ENCODE measurements at places on chromosomes 3 and 15. TPM values are rescaled to one million over a fixed set of nuclear protein-coding genes. Genes with fewer than 3 reads are reported as not detected.

DNA sequence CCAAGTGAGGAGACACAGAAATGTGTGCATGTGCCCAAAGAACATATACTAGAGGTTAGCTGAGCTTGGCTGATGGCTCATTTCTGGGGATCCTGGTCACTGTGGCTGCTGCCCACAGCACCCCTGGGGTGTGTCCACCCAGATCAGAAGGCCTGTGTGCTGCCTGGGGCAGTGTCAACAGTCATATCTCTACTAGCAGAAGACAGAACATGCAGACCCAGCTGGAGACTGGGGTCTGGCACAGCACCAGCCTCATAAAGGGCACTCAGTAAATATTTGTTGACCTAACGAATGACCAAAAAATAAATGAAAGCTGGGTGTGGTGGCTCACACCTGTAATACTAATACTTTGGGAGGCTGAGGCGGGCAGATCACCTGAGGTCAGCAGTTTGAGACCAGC is 16.4 kb downstream of the CHRNA3 start:
- H3K4me1 ChIP-seq = no peaks in the 10 kb centered on the region
- H3K4me3 ChIP-seq = no peak overlapping the region
- H3K27me3 ChIP-seq = no peaks in the 10 kb centered on the region
- H3K36me3 ChIP-seq = no peaks in the 10 kb centered on the region
- no peak overlapping the region for H3K27ac ChIP-seq

DNA sequence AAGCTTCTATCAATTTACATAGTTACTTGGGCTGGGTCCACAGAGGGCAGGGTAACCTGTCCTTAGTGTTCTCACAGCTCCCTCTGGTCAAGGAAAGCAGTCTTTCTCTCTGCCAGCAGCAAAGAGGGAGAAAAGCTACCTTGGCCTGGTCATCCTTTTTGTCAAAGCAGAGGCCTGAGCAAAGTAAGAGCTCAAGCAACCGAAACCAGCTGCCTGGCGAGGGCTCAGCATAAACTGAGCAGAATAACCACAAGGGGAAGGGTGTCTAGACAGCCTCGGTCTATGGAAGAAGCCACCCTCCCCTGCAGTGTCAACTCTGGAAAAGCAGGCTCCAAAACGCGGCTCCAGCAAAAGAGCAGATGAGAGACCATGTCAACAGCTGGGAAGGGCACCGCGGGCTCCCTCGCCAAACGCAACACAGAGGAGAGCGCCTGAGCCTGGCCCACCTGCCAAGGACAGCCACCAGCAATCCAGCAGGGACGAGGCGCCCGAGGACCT is 17.4 kb downstream of the LRIG1 start:
- H3K27me3 ChIP-seq = no peaks in the 10 kb centered on the region
- peaks cover 99% of the 10 kb centered on the region for H3K4me1 ChIP-seq
- peak overlapping the region; percentile 53 for H3K4me3 ChIP-seq

- H3K4me3 ChIP-seq = no peak overlapping the region
- no peaks in the 10 kb centered on the region for H3K27me3 ChIP-seq
- H3K27ac ChIP-seq = no peak overlapping the region
- no peak for DNase-seq
- H3K4me1 ChIP-seq = peaks cover 6% of the 10 kb centered on the region
- no peaks in the 10 kb centered on the region for H3K36me3 ChIP-seq
Measured at GRCh38 chr3:152828075-152828840, 6.7 kb upstream of the P2RY1 start.

WDR93 gene
- not detected for total RNA-seq

DNA sequence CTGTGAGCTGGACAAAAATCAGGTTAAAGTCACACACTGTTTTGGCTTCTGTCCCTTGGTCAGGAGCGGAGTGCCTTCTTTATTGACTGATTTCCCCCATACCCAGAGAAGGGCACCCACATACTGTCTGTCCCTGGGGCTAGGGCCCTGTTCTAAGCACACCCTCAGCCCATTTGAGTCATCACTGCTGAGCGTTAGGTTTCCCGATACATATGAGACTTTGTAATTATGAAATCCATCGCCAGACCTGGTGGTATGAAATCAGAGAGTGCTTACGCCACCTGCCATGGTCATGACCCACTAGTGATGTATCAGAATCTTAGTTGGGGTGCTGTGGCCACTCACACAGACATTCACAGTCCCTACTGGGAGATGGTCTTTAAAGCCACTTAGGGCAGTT is 96.8 kb downstream of the CHDH start:
- no peak overlapping the region for H3K27ac ChIP-seq
- no peaks in the 10 kb centered on the region for H3K36me3 ChIP-seq
- no peaks in the 10 kb centered on the region for H3K4me1 ChIP-seq
- H3K4me3 ChIP-seq = no peak overlapping the region
- DNase-seq = no peak

DNA sequence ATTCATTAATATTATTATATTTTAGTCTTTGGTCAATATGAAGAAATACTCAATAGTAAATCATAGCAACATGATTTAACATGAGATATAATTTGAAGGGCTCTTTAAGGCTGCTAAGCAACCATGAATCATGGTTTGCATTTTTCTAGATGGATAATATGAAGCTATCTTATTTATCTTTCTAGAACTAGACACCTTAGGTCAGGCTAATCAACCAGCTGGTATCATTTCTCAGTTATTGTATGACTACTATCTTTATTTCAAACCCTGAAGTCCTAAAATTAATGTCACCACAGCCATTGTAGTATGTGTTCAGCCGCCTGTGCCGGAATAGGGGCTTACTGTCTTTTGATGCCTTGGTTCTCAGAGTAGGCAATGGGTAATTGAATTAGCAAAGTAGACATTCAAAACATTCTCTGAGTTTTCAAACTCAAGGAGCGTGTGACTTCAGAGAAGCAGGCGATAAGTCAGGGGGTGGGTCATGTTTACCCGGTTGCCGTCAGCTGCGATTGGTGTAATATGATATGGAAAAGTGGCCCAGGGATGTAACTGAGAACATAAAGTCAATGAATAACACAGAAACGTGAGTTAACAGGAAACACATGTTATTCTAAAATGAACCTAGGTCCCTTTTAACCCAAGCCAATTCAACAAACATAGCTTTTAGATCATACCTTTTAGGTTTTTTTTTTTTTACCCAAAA is 93.4 kb upstream of the CTDSPL start:
- no peak overlapping the region for H3K4me3 ChIP-seq
- no peaks in the 10 kb centered on the region for H3K27me3 ChIP-seq
- no peak for DNase-seq

DNA sequence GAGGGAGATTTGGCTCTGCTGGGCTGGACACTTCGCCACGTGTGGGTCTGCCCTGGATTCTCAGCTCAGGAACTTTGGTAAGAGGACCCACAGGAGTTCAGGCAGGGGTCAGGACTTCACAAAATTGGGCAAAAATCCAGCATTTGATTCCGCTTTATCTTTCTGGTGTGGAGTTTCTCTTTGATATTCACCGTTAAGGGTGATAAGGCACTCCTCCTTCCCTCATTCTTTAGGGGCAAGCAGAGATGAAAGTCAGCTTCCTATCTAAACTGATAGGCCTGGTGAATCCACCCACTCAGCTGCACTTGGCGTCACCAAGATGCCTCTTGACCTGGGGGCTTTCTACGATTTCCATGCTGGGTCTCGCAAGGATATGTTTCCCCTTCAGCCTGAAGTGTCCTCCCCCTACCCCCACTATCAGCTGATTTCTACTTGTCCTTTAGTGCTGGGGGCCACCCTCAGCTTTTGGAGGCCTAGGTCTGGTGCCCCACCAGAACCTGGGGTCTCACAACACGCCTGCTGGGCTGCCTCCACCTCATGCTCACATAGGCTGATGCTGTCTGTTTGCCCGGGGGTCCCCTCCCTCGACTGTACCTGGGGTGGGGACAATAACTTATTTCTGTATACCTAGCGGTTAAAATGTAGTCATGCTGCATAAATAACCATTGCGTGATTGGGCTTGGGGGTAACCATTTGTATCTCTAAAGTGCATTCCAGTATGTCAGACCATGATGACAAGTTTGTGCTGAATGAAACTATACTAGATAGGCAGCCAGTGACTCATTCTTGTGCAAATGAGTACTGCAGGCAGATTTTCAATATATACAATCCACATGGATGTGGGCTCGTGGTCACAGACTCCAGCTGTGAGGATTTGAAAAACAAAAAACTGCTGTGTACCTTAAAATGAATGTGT is 248.3 kb downstream of the ADAMTS17 start:
- no peaks in the 10 kb centered on the region for H3K4me1 ChIP-seq
- H3K27me3 ChIP-seq = no peaks in the 10 kb centered on the region
- DNase-seq = no peak
- no peaks in the 10 kb centered on the region for H3K36me3 ChIP-seq
- H3K27ac ChIP-seq = no peak overlapping the region

DNA sequence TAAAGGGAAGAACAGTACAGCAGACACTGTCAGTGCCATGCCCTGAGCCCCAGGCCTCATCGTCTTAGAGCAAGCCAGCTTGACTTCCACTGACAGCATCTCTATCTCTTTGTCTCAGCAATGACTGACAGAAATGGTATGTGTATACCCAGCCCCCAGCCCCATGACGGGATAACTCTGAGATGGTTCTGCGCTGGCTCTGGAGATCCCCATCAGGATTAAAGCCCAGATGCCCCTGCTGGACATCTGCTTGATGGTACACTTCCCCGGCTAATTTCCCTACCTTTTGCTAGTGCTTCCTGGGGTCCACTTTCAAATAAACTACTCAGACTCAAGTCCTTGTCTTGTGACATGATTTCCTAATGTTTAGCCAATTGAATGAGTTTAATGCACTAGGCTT is 7.6 kb downstream of the NMNAT3 start:
- H3K4me1 ChIP-seq = no peaks in the 10 kb centered on the region
- DNase-seq = no peak

- no peaks in the 10 kb centered on the region for H3K27me3 ChIP-seq
- no peak overlapping the region for H3K4me3 ChIP-seq
Measured at GRCh38 chr3:59609657-59610348, 560.0 kb upstream of the CFAP20DC start.

DNA sequence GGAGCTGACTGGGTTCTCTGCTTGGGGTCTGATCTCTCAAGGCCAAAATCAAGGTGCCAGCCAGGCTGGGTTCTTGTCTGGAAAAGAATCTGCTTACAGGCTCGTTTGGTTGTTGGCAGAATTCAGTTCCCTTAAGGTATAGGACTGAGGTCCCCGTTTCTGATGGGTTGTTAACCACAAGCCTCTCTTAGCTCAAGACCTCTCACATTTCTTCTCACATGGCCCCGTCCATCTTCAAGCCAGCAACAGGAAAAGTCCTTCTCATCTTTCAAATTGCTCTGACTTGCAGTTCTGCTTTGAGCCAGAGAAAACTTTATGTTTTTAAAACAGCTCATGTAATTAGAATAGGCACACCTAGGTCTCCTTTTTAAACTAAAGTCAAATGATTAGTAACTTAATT is 20.4 kb downstream of the UACA start:
- H3K27ac ChIP-seq = peak overlapping the region; percentile 40
- DNase-seq = no peak
- peak overlapping the region; percentile 73 for H3K4me3 ChIP-seq
- H3K36me3 ChIP-seq = no peaks in the 10 kb centered on the region
- no peaks in the 10 kb centered on the region for H3K27me3 ChIP-seq

DNA sequence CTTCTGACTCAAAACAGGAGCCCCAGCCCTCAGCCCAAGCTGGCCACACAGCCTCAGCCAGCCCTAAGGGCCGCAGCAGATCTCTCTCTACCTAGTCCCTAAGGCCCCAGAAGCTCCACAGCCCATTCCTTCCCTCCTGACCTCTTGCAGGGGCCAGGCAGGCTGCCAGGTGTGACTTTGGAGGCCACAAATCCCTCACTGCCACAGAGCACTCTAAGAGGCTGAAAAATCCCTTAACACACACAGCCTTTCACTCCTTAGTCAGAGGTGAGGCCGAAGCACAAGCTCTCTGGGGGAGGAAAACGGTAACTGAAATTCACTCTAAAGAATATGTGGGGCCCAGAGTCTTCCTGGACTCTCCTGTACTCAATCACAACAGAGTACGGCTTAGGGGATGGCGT is 23.3 kb downstream of the LRRC2 start:
- DNase-seq = no peak
- no peak overlapping the region for H3K4me3 ChIP-seq
- no peaks in the 10 kb centered on the region for H3K4me1 ChIP-seq
- H3K27ac ChIP-seq = no peak overlapping the region

- no peak for DNase-seq
- H3K4me1 ChIP-seq = peaks cover 7% of the 10 kb centered on the region
- H3K36me3 ChIP-seq = no peaks in the 10 kb centered on the region
- H3K4me3 ChIP-seq = no peak overlapping the region
- H3K27ac ChIP-seq = no peak overlapping the region
- no peaks in the 10 kb centered on the region for H3K27me3 ChIP-seq
Measured at GRCh38 chr3:70726096-70726938, 413.9 kb upstream of the MDFIC2 start.

DNA sequence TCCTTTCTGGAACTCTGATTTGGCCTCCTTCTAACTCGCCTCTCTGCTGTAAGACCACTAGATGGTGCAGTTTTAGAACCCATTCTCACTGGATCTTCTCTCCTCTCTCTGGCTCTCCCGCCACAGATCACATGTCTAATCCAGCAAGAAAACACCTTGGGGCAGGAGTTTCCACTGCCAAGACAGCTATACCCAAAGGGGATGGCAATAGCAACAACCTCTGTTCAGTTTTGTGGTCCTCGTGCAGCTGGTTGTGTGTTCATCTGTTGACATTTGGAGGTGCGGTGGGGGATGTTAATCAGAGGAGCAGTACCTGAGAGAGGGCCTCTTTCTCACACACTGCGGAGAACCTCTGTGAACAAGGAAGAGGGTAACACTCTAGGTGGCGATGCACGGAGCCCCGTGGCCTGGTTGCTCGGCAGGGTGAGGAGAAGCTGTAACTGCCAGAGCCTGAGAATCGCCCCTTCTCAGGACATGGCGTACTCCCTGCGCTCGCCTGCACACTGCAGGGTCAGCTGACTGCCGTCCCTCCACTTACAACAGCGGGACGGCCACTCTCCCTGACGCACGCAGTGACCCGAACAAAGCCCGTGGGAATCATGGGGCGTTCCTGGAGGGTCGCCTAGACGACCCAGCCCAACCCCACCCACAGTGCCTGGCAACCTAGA is at the start of gene TEX55:
Gene TEX55 (plus strand): TSS at position 666 of the 668 bp plus-strand sequence. CDS start 25 bp downstream, outside the sequence.
- H3K36me3 ChIP-seq = no peaks in the 10 kb centered on the region
- no peaks in the 10 kb centered on the region for H3K27me3 ChIP-seq
- no peak within 1 kb of the TSS for H3K27ac ChIP-seq
- H3K4me1 ChIP-seq = no peaks in the 10 kb centered on the region

GRCh38 chr3:132432639-132433038 is 15.3 kb downstream of the DNAJC13 start:
- no peaks in the 10 kb centered on the region for H3K27me3 ChIP-seq
- H3K27ac ChIP-seq = no peak overlapping the region
- H3K4me1 ChIP-seq = peaks cover 7% of the 10 kb centered on the region
- H3K4me3 ChIP-seq = no peak overlapping the region
- DNase-seq = no peak

- H3K4me1 ChIP-seq = no peaks in the 10 kb centered on the region
- H3K4me3 ChIP-seq = no peak overlapping the region
- H3K27me3 ChIP-seq = no peaks in the 10 kb centered on the region
- H3K27ac ChIP-seq = no peak overlapping the region
- peaks cover 10% of the 10 kb centered on the region for H3K36me3 ChIP-seq
Measured at GRCh38 chr15:90075420-90076289, 26.6 kb downstream of the IDH2 start.

DNA sequence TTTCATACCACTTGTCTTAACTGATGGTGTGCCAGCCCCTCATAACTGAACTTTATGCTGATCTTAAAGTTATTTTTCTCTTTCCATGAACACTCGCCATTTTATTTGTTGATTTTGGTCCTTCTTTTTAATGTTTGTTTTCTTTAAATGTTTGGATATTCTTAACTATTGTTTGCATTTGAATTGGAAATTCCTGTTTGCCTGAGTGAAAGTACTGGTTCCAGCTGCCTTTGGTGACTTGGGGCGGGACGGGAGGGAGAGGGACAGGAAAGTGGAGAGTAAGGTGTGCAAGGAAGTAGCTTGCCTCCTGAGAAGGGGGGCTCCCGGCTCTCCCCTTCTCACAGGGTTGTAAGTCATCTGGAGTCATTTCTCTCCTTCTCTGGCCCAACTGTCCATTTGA is 287.1 kb upstream of the PPP2R3A start:
- no peaks in the 10 kb centered on the region for H3K36me3 ChIP-seq
- no peak overlapping the region for H3K4me3 ChIP-seq
- H3K27me3 ChIP-seq = no peaks in the 10 kb centered on the region
- DNase-seq = no peak

All from thoracic aorta (tissue), 2 donors.